NT2/D1 (cell line): ENCODE measurements at places on chromosomes 7 and 10.

DNA sequence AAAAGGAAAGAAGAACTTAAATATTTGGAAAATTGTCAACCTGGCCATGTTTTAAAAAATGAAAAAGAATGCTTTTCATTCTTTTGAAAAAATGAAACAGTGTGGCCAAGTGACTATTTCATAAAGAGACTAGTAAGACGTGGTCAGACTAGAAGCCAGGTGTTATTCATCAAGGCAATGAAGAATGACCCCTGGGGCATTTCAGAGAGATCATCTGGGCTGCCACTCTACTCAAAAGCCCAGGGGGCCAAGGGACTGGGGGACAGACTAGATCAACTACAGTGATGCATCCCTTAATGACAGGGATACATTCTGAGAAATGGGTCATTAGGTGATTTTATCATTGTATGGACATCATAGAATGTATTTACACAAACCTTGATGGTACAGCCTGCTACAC lies 199.4 kb downstream of the STK31 start:
- DNase-seq = no peak

DNA sequence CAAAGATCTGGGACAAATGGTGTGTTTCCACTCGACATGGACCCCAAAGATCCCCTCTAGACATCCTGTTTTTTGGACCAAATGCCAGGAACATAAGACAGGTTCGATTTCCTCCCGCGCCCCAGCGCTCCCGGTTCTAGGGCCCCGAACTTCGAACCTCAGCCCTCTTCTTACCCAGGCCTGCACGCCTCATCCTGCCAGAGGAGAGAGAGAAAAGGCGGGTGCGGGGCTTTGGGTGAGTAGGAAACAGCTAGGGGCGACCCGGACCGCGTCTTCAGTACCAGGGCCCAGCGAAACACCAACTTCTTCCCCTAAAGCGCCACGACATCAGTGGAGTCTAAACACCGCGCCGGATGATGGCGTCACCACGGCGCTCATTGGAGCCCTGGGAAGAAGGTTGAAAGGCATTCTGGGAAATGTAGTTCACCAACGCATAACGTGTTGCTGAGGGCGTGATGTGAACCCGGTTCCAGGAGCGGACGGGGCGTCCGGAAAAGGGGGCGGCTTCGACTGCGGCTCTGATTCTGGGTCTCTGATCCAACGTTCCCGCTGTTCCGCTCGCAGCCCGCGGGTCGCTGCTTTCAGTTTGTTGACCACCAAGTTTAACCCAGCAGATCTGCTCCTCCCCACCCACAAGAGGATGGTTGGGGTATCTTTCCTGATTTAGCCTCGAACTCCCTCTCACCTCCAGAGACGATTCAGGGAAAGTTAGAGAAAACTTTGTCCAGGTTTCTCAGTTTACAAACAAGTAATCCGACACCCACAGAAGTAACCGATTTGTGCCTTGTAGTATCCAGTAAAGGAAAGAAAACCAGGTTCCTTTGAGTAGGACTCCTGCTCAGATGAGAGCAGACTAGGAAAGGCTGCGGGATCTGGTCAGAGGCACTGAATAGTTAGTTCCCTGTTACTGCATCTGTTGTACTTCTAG lies at the start of gene BET1:
Gene BET1 (minus strand): TSS at position 332 of the 928 bp plus-strand sequence. CDS start 139 bp downstream, at position 193.
- DNase-seq = peak; percentile 94

- no peak for DNase-seq
Observed at GRCh38 chr7:5466551-5466950, 42.9 kb upstream of the TNRC18 start.

GRCh38 chr10:84398696-84399095 lies 70.3 kb downstream of the CCSER2 start:
- DNase-seq = no peak

GRCh38 chr10:16816171-16816570 lies 1.1 kb downstream of the RSU1 start:
- DNase-seq = no peak

DNA sequence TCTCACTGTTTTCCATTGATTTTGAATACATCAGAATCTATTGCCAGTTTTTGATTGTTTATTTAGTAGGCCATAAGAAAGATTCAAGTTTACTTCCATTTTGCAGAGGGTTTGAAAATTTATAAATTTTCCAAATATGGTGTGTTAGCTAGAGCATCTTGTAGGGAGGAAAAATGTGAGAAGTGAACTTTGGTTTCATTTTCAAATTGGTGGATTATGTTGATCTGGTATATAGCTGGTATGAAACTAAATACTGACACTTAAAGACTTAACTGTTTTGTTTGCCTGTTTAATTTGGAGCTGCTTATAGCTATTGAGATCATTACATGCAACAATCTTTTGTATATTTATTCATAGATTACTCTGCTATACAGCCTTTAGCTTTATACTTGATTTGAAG lies 108.1 kb downstream of the ADAM22 start:
- DNase-seq = no peak

- DNase-seq = no peak
Observed at GRCh38 chr10:13233358-13233757, 816 bp downstream of the UCMA start.

DNA sequence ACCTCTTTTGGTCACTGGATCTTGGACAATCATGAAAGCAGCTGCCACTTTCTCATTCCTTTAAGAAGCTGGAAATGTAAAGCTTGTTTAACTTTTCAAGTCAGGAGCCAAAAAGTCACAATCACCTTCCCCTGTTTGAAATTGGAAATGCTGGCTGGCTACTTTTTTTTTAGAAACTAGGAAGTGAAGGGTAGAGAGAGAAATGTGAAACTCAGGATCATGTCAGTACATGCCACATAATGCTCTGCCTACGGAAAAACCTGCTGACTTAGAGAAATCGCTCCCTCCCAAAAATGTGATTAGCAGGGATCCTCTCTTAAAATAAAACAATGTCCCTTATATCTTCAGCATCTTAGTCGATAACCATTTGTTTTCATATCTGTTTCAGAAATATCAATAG lies 188.4 kb upstream of the C7orf33 start:
- no peak for DNase-seq

DNA sequence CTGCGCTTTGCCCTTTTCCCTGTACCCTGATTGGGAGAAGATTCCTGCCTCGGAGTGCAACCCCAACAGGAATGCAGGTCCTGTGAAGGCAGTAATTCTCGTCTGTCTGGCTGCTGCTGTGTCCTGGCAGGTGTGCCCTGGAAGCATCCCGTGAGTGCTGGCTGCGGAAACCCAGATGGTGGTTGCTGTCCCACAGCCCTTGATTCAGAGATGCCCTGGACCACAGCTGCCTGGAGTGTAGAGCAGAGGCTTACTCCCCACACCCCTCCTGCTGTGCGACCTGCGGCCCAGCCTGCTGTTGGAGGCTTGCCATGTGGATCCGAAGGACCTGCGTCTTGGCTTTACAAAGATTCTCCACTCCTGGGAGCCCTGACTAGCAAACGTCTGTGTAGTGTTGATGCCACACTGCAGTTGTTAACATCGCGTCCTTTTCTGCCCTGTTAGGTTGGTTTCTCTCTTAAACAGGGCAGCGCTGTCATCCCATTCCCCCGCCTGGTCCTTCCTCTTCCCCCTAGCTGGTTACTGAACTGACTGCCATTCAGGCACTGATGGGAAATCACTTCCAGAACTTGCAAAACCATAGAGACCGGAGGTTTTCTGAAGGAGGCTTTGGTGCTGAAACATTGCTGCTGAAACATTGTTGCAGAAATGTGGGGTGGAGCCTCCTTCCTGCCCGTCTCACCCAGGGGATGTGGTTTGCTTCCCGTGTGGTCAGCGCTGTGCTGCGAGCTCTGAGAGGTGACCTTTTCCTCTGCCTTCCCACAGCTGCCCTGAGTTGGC lies 53.3 kb downstream of the DNAJB6 start:
- DNase-seq = no peak

GRCh38 chr10:33461295-33461640 lies 126.8 kb upstream of the NRP1 start:
- no peak for DNase-seq

DNA sequence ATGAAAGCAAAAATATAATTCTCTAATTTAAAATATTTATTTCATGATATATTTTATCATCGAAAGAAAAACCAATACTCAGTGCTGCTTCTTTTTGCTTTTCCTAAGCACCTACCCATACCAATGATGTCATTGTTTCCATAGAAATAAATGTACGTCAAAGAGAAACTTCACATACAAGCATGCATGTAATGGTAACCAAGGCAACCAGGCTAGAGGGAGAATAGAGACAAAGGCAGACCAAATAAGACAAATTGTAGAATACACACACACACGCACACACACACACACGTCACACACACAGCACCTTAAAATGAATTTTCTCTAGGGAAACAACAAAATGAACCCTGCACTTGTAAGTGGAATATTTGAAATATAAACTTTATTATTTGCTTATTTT lies 75.5 kb downstream of the MACC1 start:
- DNase-seq = no peak

DNA sequence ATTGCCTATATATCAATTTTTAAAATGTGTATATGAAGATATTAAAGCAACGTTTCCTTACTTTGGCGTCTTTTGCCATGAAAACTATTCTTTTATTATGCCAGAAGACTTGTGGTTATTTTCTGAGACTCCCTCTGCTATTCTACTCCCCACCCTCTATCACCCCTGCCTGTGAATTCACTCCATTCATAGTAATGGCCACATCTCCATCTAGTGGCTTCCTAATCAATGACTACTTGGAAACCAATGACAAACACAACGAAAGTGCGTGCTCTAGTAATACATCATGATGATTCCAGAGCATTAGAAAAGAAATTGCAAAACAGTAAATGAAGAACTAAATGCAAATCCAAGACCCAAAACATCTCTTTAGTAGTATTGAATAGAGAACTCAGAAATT lies 186.7 kb upstream of the HGF start:
- peak; percentile 47 for DNase-seq

GRCh38 chr7:14846405-14846804 lies 56.1 kb downstream of the DGKB start:
- DNase-seq = no peak

GRCh38 chr10:125174360-125174759 lies 14.0 kb upstream of the CTBP2 start:
- no peak for DNase-seq

DNA sequence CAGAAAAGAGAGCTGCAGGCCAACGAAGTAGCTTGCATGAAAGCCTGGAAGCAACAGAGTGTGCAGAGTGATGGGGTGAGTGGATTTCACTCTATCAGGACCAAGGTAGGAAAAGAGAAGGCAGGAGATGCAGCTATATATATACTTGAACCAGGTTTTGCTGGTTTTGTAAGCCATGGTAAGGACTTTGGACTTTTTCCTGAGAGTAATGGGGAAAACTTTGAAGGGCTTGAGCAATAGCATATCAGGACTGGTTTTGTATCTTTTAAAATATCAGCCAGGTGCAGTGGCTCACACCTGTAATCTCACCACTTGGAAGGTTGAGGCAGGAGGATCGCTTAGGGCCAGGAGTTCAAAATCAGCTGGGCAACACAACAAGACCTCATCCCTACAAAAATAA lies 120.6 kb upstream of the NRP1 start:
- DNase-seq = no peak

DNA sequence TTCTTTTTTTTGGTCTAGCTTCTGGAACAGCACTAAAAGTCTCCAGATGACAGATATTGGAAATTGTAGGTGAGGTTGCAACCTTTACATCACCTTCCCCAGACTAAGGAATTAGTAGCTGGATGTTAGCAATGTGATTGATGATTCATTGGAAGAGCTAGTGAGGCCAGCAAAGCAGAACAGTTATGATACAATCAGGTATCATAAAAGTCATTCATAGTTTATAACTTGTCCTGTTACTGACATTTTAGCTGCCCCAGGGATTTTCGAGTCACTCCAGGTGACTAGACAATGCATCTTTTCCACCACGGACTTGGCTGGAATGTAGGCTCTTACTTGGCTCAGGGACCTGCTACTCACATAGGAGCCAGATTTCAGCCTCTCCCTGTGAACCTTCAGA lies 15.9 kb upstream of the TCF7L2 start:
- no peak for DNase-seq

- no peak for DNase-seq
Observed at GRCh38 chr7:22329816-22330524, 27.0 kb downstream of the RAPGEF5 start.

- no peak for DNase-seq
Observed at GRCh38 chr10:27525819-27526218, 21.7 kb downstream of the RAB18 start.

GRCh38 chr7:1331561-1332467 lies 99.1 kb downstream of the UNCX start:
- no peak for DNase-seq
